ENCODE measurements at places on chromosomes 2 and 18.

DNA sequence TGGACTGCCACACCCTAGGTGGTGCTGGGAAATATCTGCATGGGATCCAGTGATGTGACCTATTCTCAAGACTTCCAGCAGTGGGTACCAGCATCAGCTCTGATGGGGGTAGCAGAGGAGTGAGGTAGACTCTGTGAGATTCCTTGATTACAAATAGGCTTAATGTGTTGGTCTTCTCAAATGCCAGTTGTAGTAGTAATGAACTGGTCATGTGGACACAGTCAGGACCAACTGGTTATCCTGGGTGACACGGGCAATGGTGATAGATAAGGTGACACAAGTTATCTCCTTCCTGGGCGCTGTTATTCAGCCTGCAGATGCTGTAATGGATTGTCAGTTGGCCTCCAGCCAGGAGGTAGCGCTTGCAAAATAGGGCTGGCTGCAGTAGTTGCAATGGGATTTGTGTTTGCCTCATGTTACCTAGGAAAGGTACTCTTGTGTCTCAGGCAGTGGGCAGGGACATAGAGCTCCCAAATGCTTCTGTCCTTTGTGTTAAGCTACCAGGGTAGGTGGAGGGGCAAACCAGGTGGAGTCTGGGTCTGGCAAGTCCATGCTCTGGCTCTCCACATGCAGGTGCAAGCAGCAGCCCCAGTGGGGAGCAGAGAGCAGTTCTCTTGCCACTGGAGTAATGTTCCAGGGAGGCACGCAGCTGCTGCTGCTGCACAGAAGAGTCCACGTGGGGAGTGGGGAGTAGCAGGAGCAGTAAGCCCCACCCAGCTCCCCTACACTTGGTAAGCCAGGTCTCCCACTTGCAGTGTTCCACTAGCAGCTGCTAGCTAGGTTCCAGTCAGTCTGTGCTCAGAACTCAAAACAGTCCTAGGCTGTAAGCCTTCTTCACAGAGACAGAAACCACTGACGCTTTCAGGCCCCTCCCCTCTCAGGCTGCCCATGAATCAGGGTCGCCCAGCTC lies 505.4 kb upstream of the DDX18 start:
- DNase-seq = no peak

DNA sequence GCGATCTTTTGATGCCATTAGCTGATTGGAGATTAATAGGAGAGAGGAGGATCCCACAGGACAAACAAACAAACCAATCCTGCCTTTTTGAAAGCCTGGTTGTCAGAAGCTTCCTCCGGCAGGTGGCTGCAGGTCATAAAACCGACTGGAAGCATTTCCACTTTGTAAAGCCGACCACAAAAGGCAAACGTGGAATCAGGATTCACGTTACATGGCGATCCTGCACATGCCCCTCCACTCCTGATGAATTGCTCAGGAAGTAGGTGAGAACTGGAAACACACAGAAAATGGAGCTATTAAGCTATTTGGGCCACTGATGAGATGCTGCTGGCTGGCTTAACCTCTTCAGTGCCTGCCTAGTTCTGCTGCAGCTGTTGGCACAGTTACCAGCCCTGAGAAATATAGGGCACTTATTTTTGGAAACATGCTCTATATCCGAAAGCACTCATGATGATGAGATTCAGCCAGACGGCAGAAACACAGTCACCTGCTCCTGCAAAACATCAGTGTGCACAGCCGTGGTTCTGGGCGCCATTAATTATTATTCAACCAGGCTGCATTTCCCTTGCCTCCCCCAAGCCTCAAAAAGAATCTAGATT lies 110.3 kb upstream of the ST6GAL2 start:
- DNase-seq = no peak

GRCh38 chr18:24115628-24116027 lies 23.2 kb upstream of the CABYR start:
- no peak for DNase-seq

GRCh38 chr2:192827735-192828134 lies 633.0 kb upstream of the TMEFF2 start:
- DNase-seq = no peak

GRCh38 chr2:15818318-15818753 lies 122.0 kb upstream of the MYCN start:
- no peak for DNase-seq

DNA sequence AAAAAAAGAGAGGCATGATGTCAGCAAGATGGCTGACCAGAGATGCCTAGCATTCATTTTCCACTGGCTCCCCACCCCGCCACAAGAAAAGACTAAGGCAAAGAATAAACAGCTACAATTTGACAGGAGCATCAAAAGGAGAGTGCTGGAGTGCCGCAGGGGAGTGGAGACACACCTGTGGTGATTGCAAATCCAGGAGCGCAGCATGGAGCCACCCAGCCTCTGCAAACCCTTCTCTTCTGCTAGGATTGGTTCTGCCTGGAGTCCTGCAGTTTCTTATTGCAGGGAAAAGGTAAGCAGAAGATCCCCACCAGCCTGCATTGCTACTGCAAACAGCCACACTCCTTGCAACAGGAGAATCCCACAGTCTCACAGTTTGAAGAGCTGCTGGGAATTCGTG lies 26.1 kb downstream of the BOLL start:
- DNase-seq = no peak

Data from T follicular helper cell (primary cell).